ENCODE measurements at places on chromosomes 11 and 22.

- DNase-seq: no peak
Observed at GRCh38 chr11:19889531-19889930, 176.9 kb downstream of the NAV2 start.

- no peak for DNase-seq
Observed at GRCh38 chr11:116360221-116360941, 412.4 kb downstream of the BUD13 start.

DNA sequence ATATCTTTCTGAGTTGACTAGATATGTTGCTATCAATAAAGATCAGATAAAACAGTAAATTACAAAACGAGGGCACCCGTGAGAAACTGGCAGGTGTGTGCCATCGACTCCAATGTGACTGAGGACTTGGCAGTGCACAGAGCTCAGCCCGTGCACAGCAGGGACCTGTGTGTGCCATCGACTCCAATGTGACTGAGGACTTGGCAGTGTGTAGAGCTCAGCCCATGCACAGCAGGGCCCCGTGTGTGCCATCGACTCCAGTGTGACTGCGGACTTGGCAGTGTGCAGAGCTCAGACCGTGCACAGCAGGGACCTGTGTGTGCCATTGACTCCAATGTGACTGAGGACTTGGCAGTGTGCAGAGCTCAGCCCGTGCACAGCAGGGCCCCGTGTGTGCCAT is 347.2 kb upstream of the B3GAT1 start:
- DNase-seq: no peak

GRCh38 chr22:31262312-31263133 is 29.8 kb downstream of the PIK3IP1 start:
- no peak for DNase-seq

GRCh38 chr11:10273738-10274137 is 20.3 kb downstream of the SBF2 start:
- DNase-seq: no peak

- no peak for DNase-seq
Observed at GRCh38 chr11:70134490-70134889, 56.4 kb downstream of the ANO1 start.

- DNase-seq: no peak
Observed at GRCh38 chr11:64852804-64853509, 8.5 kb upstream of the CDC42BPG start.

- DNase-seq: no peak
Observed at GRCh38 chr22:17235861-17236260, 16.6 kb upstream of the ADA2 start.

DNA sequence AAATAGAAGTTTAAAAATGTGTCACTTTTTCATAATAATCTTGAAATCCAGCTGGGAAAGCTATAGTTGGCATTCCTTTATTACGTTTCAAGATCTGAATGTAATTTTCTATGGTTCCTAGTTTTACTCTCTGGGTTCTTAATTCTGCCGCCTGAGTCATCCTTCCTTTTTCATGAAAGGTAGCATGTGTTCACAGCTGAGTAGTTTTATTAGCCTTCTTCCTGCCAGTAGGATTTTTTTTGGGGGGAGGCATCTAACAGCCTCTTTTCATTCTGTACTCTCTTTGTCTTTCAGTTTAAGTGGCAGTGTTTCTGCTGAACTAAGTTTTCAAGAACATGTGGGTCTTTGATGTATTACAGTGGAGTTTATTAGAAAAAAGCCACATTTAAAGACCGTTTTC is 36.5 kb downstream of the OR2AG2 start:
- DNase-seq: no peak

DNA sequence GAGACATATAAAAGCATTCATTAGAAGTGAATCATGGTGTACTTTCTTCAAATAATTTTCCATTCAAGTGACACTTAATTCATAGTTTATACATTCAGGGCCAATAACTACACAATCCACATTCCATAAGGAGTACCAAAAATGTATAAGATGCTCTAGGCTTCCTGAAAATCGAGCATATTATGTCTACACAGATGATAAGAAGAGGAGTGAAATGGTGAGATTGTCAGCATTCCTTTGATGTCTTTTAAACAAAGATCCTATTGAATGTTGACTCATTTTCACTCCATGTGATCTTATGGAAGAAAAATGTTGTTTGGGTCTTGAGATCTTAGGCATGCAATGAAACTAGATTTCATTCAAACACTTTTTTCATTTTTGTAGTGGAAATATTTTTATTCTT is 843.2 kb downstream of the KCNA4 start:
- DNase-seq: no peak

DNA sequence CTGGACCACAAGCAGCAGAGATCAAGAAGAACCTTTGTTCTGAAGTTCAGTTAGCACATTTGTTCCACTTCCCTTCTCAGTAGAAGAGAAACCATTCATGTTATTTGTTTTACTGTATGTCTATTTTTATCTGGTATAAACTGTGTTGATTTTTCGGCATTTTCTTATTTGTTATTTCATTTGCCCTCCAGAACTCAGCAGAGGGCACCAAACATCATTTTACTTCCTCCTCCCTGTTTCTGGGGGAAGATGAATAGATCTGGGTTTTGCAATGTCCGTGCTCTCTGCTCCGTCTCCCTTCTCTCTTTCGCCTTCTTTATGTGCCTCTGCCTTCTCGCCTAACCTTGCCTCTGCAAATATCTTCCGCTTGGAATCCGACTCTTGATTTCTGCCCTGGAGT is 366.9 kb downstream of the NTM start:
- DNase-seq: no peak

- no peak for DNase-seq
Observed at GRCh38 chr11:122981388-122982264, at the start of gene BSX. Gene BSX, minus strand, starts transcription at chr11:122981834. Its CDS starts 163 bp downstream, at chr11:122981671.

- no peak for DNase-seq
Observed at GRCh38 chr11:65432100-65432650, 9.6 kb downstream of the NEAT1 start.

DNA sequence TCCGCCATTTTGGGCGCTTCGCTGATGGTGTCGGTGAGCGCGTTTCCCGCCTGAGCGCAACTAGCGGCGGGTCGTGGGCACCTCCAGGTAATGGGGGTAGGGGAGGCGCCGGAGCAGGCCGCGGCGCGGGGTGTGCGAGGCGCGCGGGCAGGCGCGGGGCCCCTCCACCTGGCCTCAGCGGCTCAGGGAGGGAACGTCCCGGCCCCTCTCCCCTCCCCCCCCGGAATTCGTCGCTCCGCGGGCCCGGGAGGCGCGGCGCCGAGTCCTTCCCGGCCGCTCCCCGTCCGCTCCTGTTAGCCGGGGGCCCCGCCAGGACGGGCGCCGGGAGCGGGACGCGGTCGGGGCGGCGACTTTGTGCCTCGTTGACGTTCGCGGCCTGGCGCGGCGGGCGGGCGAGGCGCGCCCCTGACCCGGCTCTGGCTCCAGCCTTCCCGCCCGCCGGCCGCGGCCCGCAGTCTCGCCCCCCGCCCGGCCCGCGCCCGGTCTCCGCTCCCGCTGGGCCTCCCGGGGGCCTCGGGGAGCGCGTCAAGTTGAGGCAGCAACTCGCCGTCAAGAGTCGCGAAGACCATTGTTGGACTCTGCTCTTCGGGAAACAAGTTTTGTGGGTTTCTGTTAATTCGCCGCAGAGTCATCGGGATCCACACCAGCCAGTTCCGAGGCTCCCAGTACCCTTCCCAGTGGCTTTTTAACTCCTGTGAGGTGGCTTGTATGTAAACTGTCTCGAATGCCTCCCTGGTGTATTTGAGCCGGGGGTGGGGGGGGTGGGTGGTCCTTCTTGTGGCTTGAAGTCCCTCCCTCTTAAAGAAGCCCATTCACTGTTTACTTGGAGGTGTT is at the start of gene PPP6R3:
Gene PPP6R3, plus strand, starts transcription at position 12 of the 834 bp plus-strand sequence. CDS start 76,913 bp downstream, outside the sequence.
- DNase-seq: no peak

DNA sequence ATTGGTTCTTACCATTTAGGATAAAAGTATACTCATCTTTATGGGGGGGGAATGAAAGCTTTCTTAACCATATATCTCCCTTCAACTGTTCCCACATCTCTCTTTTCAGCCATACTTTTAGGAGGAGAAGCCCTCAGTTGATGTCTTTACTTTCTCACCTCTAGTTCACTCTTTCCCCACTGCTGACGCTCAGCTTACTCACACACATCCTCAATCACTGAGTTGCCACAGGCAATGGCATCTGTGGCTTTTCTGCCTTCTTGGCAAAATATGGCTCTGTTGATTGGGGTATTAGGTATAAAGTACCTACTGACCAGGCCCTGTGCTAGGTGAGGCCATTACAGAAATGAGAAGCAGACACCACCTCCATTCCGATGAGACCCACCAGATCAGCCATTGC is 12.2 kb upstream of the AP1B1 start:
- no peak for DNase-seq

DNA sequence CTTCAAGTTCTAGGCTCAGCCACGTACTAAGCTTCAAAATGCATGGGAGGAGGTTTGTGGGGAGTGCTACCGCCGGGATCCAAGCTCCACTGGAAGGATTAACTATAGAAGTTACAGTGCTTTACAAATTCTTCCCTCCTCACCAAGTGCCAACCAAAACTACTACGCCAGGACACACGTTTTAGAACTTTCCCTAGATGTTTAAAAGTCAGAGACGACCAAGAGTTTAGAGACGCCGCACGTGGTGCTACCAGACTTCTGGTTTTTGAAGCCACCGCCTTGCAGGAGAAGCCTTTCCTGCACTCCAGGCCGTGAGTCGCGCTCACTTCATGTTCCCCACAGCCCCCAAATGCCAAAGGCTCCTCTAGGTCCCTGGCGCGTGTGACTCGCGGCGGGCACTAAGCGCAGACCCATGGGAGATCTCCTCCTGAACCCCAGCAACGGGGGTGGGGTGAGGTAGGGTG is 734 bp downstream of the SNU13 start:
- DNase-seq: no peak

GRCh38 chr11:3893311-3893710 is 37.8 kb downstream of the STIM1 start:
- no peak for DNase-seq

- no peak for DNase-seq
Observed at GRCh38 chr11:36450110-36450572, 59.9 kb downstream of the TRAF6 start.

- DNase-seq: no peak
Observed at GRCh38 chr11:92707665-92708064, 261.8 kb upstream of the MTNR1B start.

DNA sequence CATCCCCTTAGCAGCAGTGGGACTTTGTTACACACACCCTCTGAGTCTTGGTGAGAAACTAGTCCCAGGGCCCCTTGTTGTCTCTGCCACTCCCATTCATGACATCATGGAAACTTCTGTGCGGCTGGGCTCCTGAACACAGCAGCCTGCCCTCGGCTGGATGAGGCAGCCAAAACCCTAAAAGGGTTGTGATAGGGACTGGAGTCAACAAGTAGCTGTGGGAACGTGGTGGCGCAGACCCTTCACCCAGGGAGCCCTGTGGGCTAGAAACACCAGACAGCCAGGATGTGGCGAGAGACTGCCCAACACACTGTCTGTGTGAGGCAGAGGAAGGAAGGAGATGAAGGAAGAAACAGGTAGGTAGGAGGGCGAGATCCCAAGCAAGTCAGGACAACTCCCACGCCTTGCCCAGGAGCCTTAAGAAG is 3.9 kb downstream of the CD3D start:
- DNase-seq: peak; percentile 4

DNA sequence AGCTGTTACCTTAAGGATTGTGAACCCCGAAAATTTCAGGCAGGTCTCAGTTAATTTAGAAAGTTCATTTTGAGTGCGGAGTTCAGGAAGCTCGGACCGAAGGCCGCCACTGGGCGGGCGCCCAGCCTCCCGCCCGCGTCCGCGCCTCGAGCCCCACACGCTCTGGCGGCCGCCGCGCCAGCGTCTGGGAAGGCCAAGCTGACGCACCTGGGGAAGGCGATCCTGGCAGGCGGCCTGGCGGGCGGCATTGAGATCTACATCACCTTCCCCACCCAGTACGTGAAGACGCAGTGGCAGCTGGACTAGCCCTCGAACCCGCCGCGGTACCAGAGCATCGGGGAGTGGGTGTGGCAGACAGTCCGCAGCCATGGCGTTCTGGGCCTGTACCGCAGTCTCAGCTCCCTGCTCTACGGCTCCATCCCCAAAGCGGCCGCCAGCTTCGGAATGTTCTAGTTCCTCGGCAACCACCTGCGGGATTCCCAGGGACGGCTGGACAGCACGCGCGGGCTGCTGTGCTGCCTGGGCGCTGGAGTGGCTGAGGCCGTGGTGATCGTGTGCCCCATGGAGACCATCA is 79.5 kb downstream of the CCDC83 start:
- no peak for DNase-seq

- DNase-seq: no peak
Observed at GRCh38 chr11:68509066-68509465, 48.5 kb downstream of the PPP6R3 start.

- no peak for DNase-seq
Observed at GRCh38 chr11:46238078-46238966, 39.1 kb upstream of the CREB3L1 start.

GRCh38 chr11:74860743-74861142 is 88.1 kb downstream of the XRRA1 start:
- no peak for DNase-seq

DNA sequence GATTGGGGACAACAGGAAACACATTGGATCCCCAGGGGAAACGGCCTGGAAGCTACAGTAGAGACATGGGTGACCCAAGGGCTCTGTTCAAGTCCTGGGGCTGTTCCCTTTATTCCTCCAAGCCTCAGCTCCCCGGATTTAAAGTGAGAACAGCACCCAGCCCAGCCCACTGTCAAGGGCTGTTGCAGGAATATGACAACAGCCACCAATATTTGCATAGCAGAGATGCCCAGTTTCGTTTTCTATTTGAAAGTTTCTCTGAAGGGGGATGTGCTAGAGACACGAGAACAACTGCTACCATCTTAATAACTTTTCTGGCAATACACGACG is 81.1 kb upstream of the WNT7B start:
- DNase-seq: no peak

- no peak for DNase-seq
Observed at GRCh38 chr11:7941146-7941545, 362 bp downstream of the OR10A3 start.

- DNase-seq: no peak
Observed at GRCh38 chr11:15541079-15541478, 426.4 kb downstream of the INSC start.

- no peak for DNase-seq
Observed at GRCh38 chr11:82315093-82315492, 418.6 kb downstream of the FAM181B start.

DNA sequence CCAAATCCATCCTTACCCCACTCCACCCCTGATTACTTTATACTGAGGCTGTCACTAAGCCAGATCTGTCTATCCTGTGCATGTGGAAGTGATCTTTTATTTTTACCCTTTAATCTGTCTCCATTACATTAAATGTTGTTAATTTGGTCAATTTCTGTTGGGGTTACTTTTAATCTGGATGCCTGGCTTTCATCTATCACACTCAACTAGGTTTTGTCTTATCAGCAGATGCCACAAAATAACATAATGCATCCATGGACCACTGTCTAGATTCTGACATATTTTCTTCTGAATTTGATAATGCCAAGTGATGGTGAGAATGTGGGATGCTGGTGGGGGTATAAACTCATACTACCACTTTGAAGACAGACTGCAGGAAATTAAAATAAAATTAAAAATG is 108.4 kb downstream of the FDX1 start:
- no peak for DNase-seq

GRCh38 chr11:6943131-6943530 is 16.9 kb downstream of the ZNF215 start:
- DNase-seq: no peak

Measured in esophagus squamous epithelium (tissue), 5 donors.